ENCODE measurements at places on chromosomes 11 and 22. TPM values are rescaled to one million over a fixed set of nuclear protein-coding genes. Genes with fewer than 3 reads are reported as not detected.
A peak's percentile ranks its signal among the peaks of the same experiment; 100 is the strongest.

DNA sequence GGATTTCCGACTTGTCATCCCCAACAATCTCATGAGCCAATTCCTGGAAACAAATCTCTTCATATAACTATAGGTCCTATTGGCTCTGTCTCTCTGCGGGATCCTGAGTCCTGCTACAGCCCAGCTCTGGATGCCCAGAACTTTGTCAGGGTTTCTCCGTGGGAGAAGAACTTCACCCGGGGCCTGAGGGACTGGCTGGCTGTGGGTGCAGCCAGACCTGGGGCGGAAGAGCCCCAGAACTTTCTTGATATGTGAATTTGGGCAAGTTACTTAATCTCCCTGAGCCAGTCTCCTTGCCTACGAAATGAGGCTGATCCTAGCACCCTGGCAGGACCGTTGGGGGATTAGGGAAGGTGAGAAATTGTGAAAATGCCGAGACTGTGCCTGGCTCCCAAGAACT, 6.6 kb upstream of the TRIM29 start:
- DNase-seq, result no peak

GRCh38 chr11:17026487-17027082, 12.4 kb upstream of the PLEKHA7 start:
- no peak for DNase-seq

Gene RIMBP3C
- 0.15 TPM for total RNA-seq

Gene PIWIL4
- 0.34 TPM for total RNA-seq

DNA sequence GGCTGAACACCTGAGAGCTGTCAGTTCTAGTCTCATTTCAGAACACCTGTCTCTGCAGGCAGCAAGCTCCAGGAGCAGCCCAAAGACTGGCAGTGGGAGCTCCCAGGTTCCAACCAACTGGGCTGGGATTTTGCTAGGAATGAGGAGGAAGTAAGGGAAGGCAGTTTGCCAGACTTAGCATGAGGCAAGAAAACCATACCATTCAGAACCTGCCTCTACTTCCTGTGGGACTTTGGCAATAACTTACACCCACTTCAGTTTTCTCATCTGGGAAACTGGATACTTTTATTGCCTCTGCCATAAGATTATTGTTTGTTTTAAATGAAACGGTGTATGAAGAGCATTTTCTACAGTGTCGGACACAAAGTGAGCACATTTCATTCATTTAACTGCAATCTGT, 363.7 kb upstream of the ISX start:
- no peak for DNase-seq

DNA sequence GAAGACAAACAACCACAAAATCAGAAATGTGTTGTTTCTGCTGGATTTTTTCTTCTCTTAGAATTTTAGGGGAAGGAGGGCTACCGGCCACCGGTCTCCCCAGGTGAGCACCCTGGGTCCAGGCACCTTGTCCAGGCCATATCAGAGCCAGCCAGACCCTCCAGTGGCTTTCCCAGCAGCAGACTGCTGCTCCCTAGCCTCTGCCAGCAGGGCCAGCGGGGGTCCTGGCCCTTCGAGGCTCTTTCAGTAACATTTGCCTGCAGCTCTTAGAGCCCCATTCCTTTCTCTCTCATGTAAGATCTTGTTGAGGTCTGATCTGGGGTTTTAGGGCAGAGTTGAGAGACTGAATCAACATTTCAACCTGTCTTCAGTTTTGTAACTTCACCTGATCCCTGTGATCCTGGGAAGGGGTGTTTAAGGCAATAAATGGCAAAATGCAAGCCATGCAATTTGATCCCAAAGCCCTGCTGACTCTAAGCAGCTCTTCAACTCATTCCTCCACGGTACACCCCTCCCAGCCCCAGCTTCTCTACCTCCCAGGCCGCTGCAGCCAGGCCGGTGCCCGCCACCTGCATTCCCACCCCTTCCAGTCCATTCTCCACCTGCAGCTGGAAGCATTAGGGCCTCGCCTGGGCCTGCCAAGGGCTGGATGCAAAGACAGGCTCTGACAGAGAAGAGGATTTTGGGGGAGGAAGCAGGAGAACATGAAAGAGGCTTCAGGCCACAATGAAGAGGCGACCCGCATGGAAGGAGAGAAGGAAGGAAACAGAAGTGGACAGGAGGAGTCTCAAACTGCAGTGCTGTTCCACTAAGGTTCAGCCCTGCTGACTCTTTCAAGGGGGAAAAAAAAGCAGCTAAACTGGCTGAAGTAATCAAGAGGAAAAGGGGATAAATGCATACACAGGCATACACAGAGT, 113.0 kb upstream of the FGF3 start:
- no peak for DNase-seq

DNA sequence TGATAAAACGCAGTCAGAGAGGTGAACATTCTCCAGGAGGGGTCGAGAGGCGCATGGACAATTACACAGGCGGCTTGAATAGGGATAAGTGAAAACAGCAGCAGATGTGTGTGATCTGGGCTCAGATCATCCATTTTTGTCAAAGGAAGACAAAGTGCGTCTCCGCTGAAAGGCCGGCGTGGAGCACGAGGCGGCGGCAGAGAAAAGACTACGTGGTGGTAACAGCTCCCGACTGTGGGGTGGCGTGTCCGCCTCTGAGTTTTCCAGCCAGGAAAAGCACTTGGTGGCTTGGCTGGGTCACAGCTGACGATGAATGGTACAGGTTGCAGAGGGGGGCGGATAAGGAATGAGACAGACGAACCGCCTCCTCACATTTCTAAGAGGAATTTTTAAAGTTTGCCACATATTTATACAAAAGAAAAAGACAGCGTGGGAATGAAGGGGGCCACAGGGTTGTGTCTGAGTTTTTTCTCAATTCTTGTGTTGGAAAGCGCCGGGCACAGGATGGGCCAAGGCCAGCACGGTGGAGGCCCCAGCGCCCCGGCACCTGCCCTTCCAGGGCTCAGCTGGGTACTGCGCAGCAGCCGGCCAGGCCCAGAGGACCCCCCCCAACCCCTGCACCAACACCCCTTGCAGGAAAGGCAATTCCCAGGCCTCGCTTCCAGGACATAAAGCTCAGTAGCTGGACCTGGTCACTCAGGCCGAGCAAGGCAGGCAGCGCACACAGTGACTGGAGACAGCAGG, 80.4 kb downstream of the TRMU start:
- no peak for DNase-seq

DNA sequence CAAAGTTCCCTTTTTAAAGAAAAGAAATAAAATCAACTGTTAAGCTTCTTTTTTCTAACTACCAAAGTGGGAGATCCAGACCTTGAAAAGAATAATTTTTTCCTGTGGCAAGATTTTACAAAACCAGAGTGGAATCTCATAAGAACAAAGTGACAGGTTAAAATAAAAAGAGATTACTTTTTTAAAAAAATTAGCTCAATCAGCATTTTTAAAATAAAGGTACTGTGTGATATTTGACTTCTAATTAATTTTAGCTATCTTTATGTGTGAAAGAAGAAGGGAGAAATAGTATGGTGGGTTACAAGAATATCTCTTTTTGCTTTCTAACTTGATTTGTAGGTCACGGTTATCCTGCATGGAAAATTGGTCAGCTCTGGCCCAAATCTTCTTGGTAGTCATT, 92.8 kb upstream of the ALKBH3 start:
- no peak for DNase-seq

Gene ACAT1
- total RNA-seq, result 83.8 TPM

GRCh38 chr11:47270331-47271271, 668 bp downstream of the MADD start:
- DNase-seq, result no peak

- DNase-seq, result no peak
These were observed 68.3 kb downstream of the NFAM1 start for GRCh38 chr22:42363892-42364291.

GRCh38 chr11:108852701-108853100, 187.8 kb downstream of the DDX10 start:
- no peak for DNase-seq

DNA sequence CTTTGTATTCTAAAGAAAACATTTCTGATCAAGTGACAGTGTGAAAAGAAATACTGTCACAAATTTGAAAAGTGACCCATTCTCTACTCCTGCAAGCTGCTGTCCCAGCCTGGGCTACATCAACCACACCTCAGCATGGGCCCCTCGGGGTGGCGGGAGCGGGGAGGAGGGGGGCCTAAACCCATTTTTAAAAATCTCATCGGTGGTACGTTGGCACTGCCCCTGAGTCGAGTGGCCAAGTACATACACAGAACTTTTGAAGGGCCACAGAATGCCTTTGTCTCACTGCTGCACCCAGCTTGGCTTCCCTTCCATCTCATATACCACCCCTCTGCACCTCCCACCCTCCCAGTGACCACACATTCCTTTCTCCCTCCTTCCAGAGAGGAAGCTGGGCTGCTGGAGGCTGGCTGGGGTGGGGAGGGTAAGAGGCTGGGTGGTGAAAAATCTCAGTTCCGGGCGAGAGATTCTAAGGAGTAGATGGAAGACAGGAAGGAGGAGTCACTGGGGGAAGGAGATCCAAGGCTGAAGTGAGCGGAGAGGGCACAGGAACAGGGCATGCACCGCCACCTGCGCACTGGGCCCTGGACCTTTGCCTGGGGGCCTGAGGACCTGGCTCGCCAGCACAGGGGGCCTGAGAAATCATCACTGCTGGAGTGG, 21.1 kb downstream of the FXYD6 start:
- no peak for DNase-seq

Gene PDGFB
- 13.1 TPM for total RNA-seq

Gene NPAS4
- total RNA-seq, result not detected

DNA sequence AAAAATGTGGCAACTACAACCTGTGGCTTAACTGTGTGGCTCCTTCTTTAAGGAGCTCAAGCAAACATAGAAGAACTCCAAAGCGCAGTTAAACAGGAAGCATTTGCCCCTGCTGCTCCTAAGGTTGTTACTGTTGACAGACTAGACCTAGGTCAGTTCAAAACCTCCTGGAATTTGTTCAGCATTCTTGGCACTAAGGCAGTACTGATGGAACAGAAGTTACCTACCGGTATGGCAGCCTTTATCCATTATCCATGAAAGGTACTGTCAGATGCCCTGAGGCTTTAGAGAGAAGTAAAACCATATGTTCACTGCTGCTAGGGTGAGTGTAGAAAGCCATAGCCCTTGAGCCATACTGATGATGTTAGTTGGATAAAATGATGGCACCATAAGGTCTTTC, 916.5 kb upstream of the FAT3 start:
- no peak for DNase-seq

Gene PKDREJ
- total RNA-seq, result not detected

- no peak for DNase-seq
These were observed 62.6 kb downstream of the PIWIL4 start for GRCh38 chr11:94629741-94630140.

Gene C11orf16
- total RNA-seq, result not detected

Gene SESN3
- total RNA-seq, result 4.2 TPM

- no peak for DNase-seq
These were observed 23.0 kb downstream of the CRKL start for GRCh38 chr22:20940186-20940651.

- DNase-seq, result peak; percentile 31
These were observed 274.4 kb downstream of the C11orf87 start for GRCh38 chr11:109696191-109696897.

DNA sequence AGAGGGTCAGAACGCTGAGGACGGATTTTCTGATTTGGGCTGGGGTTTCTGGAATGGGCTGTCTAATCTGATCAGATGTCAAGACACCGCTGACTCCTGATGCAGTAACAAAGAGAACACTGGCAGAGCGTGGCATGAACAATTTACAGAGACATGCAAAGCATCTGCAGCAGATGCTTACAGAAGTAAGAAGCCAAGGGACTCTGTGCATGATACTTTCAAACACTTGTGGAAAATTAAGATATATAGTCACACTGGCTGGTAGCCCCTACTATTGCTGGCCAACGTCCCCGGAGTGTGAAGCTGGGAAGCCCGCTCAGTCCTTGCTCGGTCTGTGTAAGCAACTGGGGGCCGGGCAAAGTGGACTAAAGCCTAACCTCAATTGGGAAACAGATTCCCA, 903.7 kb downstream of the BRD1 start:
- DNase-seq, result no peak

Gene INSC
- total RNA-seq, result 0.17 TPM

- no peak for DNase-seq
These were observed 9.2 kb downstream of the MYO18B start for GRCh38 chr22:25751174-25751581.

- no peak for DNase-seq
These were observed 58.6 kb upstream of the EIF3D start for GRCh38 chr22:36587289-36588154.

Data from HCT116 (cell line).